Stimulated activated CD8-positive, alpha-beta memory T cell treated with anti-CD3 and anti-CD28 coated beads, Interleukin-15, amount 100 ng/mL, for 48 hours (primary cell): ENCODE measurements at places on chromosomes 2 and 18.

- no peak for DNase-seq
Observed at GRCh38 chr18:58544179-58544578, 84.7 kb downstream of the ALPK2 start.

DNA sequence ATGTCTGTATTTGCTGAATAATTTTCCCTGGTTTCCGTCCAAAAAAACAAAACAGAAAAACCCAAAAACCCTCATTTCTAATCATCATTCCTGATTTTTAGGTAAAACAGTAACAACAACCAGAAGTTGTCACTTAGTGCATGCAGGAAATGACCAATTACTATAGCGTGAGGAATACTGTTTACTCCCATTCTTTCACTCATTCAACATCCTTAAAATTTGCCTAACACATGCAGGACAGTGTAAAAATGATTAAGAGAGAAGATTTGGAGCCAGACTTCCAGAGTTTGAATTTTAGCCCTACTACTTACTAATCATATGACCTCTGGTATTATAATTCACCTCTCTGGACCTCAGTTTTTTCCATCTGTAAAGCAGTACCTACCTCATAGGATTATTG lies 83.1 kb downstream of the FIGN start:
- no peak for DNase-seq

DNA sequence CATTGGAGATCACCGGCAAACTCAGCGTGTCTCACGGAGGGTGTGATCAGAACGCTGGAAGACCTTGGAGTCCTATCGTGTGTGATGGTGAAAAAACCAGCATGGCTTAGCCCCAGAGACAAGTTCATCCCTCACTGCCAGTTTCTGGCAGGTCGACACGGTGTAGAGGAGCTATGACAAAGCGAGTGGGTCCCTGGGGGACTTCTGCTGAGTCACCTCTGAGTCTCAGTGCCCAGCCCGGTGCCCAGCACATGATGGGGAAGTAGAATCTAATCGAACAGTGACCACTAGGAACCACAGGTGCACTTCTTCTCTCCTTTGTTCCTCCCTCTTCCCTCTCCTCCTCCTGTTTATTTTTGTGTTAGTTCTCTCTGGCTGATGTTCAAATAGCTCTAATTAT lies 45.9 kb upstream of the KCNF1 start:
- no peak for DNase-seq

DNA sequence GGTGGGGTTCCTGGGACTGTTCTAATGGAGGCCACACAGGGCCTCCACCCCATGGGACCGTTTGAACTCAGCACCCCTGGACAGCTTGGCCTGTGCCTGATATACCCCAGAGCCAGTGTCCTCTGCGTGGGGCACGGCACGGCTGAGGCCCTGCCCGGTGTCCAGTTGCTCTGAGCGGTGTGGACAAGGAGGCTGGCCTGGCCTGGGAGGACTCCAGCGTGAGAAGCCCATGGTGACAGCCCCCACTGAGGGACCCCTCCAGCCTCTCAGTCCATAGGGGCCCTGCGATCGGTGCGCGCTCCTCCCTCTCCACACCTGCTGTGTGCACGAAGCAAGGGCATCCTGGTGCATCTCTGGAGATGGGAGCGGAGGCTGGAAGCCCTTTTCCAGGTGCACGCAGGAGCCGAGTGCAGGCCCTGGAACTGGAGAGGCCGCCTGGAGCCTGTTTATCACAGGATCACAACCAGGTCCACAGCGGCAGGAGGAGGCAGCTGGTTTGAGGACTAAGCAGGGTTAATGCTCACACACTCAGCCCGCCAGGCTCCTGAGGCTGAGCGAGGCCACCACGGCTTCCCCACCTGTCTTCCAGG lies 120.2 kb downstream of the PTGR3 start:
- DNase-seq: no peak
